ENCODE measurements at places on chromosomes 12 and 14.

GRCh38 chr12:1726753-1727152 is 35.9 kb downstream of the ADIPOR2 start:
- DNase-seq: no peak

DNA sequence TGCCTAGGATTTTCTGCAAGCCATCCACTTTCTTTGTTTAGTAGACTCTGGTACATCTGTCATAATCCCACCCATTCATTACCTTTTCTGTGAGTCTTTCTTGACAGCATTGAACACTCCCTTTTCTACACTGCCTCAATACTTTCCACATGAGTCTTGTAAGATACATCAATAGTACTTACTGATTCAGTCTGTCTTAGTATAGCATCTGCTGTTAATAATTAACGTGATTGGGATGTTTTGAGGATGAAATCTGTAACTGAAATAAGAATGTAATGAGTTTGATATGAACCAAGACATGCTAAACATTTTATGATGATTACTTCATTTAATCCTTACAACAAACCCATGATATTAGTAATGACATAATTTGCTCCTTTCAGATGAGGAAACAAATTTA is 196.2 kb upstream of the FOXG1 start:
- no peak for DNase-seq

GRCh38 chr14:29823816-29824215 is 103.8 kb downstream of the PRKD1 start:
- DNase-seq: no peak

- no peak for DNase-seq
These were observed 62.2 kb downstream of the PAPOLA start for GRCh38 chr14:96564389-96564788.

DNA sequence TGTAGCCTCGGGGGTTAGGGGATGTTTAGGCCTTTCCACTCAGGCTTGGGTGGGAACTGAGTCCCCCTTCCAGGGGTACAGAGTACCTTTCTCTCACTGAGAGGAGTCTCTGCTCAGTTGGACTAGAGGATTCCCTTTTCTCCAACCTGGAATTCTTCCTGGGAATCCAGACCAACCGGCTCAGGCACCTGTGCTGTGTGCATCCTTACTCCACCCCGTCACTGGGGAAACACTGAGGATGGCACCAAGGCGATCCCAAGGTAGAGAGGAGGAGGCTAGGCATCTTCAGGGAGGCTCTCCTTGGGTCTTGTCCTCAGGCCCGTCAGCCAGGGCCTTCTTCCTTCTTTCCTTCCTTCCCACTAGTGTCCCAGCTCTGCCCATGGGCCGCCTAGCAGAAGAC is 871 bp upstream of the TGM1 start:
- no peak for DNase-seq

GRCh38 chr14:30251017-30251416 is 307.9 kb upstream of the G2E3 start:
- DNase-seq: no peak

DNA sequence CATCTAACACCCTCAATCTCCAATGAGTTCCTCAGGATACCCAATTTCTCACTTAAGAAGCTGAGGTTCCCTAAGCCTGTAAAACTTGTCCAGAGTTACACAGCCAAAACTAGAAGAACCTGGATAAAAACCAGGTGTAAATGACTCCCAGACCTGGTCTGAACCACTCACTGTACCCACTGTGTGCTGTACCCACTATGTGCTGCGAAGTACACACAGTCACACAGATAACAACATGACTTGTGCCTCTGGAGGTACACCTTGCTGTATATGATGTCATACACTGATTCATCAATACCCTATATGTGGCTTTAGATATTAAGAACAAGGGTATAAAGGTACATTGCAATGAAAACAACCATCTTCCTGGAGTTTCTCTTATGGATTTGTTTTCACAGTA is 66.1 kb downstream of the PPM1H start:
- no peak for DNase-seq

GRCh38 chr12:108679106-108679681 is 45.5 kb upstream of the SELPLG start:
- no peak for DNase-seq

- DNase-seq: no peak
These were observed 143.5 kb downstream of the RIMBP2 start for GRCh38 chr12:130572553-130572952.

DNA sequence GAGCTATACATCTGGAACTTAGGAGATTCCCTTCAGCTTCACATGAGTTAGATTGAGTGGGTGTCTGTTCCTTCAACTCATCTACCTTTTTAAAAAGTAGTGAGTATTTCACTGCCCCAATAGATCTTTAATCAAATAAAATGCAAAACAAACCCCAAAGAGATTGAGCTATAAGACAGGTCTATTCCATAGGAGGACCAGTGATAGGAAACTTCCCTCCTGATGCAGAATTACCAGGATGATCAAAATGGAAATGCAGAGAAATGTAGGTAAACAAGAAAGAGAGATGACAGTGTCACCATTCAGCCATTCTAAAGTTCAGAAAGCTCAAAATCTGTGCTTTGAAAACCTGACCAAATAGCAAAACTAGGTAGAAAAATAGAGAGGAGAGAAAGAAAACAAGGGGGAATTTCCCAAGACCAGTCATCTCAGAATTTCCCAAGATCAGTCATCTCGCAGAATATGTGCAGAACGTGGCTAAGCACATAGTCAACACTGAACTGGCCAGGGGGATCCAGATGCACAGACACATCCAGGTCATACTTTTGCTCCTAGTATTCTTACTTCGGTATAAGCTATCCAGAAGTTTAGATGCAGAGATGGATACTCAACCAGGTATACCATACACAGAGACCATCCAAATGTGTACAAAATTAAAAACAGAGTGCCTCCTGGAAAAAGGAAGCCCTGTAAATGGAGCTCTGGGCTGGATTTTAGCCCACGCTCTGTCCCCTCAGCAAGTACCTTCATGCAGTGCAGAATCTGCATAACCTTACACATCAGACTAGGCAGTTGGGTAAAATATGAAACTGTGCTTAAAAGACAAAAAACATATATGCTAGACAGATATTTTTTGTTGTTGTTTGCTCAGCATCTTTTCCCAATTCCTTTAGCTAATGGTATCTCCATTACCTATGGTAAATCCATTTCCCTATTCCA is 27.4 kb downstream of the SLC41A2 start:
- no peak for DNase-seq

- DNase-seq: no peak
These were observed 370 bp downstream of the HRK start for GRCh38 chr12:116880817-116881324.

DNA sequence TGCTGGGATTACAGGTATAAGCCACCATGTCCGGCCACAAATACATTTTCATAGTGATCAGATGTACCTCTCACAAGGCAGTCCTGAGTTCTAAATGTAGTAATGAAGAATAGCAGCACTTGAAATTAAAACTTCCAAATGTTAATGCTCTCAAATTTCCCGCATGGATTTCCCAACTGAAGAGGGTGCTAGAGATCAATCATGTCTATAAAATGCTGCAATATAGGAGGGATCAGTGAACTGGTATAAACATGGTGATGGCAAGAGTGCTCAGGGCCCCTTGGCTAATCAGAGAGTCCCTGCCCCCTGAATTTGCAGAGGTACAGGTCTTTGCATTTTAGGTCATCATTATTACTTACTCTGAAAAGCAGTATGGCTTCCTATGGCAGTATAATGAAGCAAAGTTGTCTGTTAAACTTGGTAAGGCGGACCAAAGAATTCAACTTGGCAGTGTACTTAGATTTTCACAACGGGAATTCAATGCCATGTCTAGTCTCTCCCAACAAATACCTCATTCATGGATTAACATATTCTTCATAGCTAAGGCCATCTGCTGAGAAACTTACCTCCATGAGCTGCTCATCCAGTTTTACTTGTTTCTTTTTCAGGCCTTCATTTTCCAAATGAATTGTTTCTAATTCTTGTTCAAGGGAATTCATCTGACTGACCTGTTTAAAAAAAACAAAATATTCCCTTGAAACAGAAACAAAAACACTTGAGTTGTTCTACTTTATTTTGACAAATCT is 67.0 kb upstream of the SAV1 start:
- no peak for DNase-seq

DNA sequence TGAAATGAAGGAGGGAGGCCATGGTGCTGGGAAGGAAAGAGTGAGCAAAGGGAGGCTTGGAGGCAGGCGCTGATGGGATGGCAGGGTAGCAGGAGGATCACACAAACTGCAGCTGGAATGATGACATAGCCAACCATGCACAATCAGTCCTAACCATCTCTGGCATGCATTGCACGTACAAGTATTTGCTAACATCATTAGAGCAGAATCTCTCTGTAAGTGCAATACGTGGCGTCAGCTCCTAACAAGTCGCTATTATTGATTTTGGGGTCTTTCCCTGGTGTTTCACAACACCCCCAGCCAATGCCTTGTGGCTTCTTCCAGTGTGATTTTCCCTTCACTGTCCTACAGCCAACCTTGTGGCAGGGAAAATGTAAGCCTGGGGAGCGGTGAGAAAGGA is 18.5 kb downstream of the BDKRB1 start:
- no peak for DNase-seq

GRCh38 chr12:34398706-34399630 is 376.7 kb downstream of the ALG10 start:
- DNase-seq: no peak

GRCh38 chr12:63005382-63005781 is 70.4 kb upstream of the PPM1H start:
- no peak for DNase-seq

GRCh38 chr12:52622349-52622748 is 4.0 kb upstream of the KRT73 start:
- DNase-seq: no peak

GRCh38 chr14:22955702-22956569 is 954 bp downstream of the HAUS4 start:
- DNase-seq: no peak

- no peak for DNase-seq
These were observed 139.8 kb downstream of the CALM1 start for GRCh38 chr14:90536511-90537191.

DNA sequence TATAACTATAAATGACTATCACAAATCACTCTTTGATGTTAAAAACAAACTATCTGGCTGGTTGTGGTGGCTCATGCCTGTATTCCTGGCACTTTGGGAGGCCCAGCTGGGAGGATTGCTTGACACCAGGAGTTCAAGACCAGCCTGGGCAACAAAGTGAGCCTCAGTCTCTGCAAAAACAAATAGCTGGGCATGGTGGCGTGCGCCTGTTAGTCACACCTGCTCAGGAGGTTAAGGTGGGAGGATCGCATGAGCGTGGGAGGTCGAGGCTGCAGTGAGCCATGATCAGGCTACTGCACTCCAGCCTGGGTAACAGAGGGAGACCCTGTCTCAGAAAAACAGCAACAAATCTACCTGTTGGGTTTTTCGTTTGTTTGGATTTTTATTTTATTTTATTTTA is 5.4 kb downstream of the TXNRD1 start:
- DNase-seq: no peak

DNA sequence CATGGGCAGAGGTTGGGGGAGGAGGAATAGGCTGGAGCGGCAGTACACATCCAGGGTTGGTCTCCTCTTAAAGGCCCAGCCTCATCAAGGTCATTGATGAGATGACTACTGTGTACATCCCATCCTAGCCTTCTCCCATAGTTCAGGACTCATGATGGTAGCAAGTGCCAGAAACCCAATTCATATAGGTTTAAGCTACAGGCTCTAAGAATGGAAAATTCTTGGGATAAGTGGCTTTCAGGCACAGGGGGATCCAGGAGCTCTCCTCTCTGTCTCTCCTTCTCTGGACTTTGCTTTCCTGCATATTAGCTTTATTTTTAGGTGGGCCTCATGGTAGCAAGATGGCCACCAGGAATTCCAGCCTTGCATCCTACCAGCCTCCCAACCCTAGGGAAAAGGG is 6.3 kb downstream of the SDSL start:
- DNase-seq: no peak

DNA sequence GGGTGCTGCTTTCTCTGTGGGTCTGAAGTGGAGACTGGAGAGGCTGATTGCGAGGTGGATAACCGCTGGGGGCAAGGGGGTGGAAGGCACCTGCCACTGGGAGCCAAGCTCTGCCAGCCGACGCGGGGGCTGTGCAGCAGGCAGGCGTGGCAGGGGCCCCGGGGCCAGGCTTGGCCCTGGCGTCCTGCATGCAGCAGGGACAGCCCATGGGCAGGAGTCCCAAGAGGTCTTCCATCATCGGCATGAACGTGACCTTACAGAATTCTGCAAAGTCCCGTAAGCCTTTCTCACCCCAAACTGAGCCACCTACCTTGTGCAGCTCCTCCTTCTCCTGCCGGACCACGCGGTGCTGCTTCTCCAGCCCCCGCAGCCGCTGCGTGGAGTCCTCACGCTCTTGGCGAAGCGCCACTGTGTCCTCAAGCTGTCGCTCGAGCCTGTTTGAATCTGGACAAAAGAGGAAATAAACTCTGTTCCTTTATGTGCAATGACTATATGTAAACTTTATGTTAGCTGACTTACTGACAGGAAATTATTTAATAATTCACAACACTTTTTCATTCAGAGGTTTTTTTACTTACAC is 51.3 kb downstream of the AMN start:
- no peak for DNase-seq

DNA sequence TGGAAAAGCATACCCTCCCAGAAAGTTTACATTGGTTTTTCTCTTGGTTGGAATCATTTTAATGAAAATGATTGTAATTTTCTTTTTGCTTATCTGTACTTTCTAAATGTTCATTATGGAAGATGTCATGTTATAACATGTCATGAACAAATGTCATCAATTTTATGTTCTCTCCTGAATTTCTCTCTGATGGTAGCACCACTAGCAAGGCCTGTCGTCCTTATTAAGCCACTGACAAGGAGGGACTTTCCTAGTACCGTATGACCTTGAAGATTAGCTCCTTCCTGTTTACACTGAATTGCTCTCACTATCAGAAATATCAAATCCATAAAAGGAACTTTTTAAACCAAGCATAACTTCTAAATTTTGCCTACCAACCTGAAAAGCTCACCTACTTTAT is 99.0 kb downstream of the ESR2 start:
- no peak for DNase-seq

DNA sequence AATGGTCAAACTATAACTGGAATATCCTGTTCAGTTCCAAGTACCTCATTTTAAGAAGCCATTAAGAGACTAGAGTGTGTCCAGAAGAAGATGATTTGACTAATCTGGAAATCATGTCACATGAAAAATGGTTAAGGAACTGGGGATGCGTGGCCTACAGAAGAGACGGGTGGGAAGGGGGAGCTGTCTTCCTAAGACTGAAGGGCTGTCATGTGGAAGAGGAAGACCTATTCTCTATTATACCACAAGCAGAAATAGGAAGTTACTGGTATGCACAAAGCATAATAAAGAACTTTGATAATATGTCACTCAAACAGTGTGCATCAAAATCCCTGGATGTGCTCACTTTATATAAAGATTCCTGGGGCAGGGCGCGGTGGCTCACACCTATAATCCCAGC is 50.3 kb downstream of the HECTD4 start:
- DNase-seq: no peak

DNA sequence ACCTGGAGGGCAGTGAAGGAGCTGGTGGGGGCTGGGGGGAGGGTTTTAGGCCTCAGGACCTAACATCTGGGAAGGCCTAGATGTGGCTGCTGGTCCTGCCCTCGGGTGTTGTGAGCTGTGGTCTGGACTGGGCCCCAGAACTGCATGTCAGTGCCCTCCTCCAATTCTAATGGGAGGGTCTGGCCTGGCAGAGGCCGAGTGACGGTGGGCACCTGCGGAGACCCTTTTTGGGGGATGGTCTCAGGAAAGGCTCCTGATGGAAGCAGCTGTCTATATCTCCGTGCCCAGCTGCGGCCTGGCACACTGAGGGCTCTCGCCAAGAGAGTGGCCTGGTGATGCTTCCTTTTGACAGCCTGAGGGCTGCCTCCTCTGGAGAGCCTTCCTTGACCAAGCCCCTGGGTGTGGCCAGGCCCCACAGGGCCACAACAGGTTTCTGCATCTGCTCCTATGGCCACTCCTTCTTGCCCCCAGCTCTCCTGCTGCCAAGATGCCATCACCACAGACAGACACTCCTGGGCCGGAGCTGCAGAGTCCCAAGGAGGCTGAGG is 5.3 kb downstream of the EXOC3L4 start:
- DNase-seq: no peak

All from left renal pelvis (tissue), 4 donors.